ENCODE measurements at places on chromosomes 5 and 9. TPM values are rescaled to one million over a fixed set of nuclear protein-coding genes. Genes with fewer than 3 reads are reported as not detected.

DNA sequence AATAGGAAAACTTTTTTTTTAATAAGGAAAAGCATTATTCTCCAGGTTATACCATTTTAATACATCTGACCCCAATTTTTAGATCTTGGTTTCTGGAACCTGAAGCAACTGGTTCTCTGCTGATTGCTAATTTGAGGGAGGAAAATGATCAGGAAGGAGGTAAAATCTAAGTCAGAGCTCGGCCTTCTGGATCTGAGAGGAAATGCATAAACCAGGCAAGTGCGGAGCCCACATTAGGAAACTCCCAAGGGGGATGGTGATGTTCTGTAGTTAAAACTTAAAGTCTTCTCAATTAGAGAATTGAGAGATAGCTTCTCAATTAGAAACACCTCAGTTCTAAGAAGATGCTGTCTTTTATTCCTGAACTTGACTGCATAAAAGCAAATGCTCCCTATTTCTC lies 113.5 kb downstream of the TSSK1B start:
- no peak overlapping the region for H3K27ac ChIP-seq
- DNase-seq: no peak
- H3K4me1 ChIP-seq: peaks cover 13% of the 10 kb centered on the region
- no peak overlapping the region for H3K4me3 ChIP-seq
- H3K36me3 ChIP-seq: no peaks in the 10 kb centered on the region

DNA sequence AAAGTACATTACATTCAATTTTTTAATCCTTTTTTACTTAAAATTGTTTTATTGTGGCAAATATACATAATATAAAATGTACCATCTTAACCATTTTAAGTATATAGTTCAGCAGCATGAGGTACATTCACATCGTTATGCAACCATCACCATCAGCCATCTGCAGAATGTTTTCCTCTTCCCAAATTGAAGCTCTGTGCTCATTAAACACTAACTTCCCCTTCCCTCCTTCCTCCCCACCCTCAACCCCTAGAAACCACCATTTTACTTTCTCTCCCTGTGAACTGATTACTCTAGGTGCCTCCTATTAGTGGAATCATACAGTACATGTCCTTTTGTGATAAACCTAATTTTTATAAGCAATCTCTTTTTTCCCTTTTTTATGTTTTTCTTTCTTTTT lies 15.6 kb downstream of the TEX53 start:
- peaks cover 63% of the 10 kb centered on the region for H3K36me3 ChIP-seq
- H3K4me3 ChIP-seq: no peak overlapping the region
- no peak overlapping the region for H3K27ac ChIP-seq

DNA sequence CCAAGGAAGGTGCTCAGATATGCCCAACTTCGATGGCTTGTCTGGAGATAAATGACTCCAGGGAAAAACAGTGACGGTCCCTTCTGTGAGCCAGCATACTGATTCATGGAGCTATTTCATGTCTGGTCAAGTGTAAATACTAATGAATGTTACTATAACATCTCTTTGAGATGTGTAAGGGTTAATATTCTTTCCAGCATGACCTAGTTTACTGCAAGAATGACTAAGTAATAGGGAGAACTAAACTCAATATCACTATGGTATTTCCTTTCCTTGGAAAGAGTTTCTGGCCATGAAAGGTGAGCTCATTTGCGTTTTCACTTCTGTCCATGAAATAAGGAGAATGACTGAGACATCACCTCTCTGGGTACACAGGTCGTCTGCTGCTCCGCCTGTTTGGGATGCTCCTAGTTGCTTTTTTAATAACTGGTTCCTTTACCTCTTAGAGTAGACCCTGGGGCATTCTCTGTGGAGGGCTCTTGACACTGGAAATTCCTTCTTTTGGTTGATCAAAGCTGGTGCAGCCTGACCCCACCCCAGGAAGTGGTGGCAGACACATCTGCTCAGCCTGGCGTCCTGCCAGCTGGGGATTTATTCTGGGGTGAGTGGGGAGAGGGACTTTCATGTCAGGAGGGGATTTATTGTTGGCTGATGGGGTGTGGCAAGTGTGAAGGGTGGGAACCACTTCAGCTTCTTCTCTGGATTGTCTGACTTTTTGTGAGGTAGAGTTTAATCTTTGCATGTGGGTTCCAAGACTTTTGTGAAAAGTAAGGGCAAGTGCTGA lies 250.0 kb upstream of the MPDZ start:
- no peaks in the 10 kb centered on the region for H3K4me1 ChIP-seq
- DNase-seq: no peak
- H3K27me3 ChIP-seq: no peaks in the 10 kb centered on the region
- no peak overlapping the region for H3K4me3 ChIP-seq

CCL27 gene
- total RNA-seq: 0.55 TPM

TOPORS gene
- total RNA-seq: 15.7 TPM

Measured in activated T-helper 2 cell treated with anti-CD3 and anti-CD28 coated beads, Interferon-gamma antibody, Interleukin-2, Interleukin-4, amounts not matched to agents 10 μg/mL and 5 μg/mL and 100 μg/mL, durations not matched to agents 14 hours and 24 hours and 36 hours (primary cell).